ENCODE measurements at places on chromosomes 6 and 20.

DNA sequence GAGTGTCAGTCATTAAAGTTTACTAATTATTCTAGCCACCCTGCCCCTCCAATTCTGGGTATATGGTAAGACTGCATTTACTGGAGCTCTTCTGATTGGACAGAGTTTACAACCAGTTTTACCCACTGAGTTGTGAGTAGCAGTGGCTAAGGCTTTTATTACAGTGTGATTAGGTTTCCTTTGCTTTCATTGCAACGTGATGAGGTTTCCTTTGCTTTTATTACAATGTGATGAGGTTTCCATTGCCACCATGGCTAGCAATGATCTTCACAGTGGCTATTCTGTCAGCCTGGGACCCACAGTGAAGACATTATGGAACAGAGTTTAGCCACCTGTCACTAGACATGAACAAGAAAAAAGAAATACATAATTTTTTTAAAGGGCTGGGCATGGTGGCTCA lies 710.2 kb upstream of the FLRT3 start:
- DNase-seq = no peak

DNA sequence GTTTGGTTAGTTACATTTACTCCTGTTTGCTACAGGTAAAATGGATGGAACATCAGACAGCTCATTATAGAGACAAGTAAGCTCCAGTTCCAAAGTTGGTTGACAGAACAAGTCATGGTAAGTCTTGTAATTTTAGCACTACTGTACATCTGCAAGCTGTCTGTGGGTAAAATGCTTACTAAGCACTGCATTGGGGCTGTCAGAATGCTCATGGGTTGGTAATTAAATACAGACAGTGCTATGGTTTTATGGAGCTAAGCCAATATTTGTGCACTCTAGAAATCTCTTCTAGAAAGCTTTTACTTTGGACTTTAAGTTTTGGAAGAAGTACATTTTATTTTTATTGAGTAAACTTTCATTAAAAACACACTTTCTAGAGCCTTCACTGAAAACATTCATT lies 419.2 kb upstream of the MMS22L start:
- no peak for DNase-seq

GRCh38 chr20:56730996-56731395 lies 101.9 kb downstream of the TFAP2C start:
- DNase-seq = no peak

- DNase-seq = no peak
These were observed 51.5 kb upstream of the ENPP4 start for GRCh38 chr6:46078294-46078693.

DNA sequence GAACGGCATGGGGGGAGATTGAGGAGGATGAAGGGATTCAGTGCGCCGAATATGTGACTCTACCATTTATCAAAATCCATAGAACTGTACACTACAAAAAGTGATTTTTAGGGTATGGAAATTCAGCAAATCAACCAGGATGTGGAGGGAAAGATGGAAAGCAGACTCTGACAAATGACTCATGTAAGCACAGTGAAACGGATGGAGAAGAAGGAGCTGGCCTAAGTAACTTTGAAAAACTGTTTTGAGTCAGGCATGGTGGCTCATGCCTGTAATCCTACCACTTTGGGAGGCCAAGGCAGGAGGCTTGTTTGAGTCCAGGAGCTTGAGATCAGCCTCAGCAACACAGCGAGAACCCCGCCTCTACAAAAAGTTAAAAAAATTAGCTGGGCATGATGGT lies 39.2 kb downstream of the MUC22 start:
- DNase-seq = no peak

DNA sequence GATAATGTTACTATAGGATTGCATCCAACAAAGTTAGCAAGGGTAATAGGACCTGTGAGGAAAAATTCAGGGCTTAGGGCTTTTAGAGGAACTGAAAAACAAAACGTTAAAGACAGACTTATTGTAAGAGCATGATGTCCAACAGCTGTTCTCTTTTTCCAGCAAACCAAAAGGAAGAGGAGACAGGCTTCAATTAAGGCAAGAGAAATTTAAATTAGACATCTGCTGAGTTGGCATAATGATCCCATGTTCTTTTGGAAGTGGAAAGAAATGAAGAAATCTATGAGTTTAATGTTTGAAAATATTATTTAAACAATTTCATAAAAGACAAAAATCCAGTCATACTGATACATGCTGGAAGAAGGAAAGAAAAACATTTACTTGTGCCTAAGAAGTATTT lies 95.7 kb upstream of the HMGCLL1 start:
- no peak for DNase-seq

- no peak for DNase-seq
These were observed 74.2 kb downstream of the CD164 start for GRCh38 chr6:109308018-109308492.

DNA sequence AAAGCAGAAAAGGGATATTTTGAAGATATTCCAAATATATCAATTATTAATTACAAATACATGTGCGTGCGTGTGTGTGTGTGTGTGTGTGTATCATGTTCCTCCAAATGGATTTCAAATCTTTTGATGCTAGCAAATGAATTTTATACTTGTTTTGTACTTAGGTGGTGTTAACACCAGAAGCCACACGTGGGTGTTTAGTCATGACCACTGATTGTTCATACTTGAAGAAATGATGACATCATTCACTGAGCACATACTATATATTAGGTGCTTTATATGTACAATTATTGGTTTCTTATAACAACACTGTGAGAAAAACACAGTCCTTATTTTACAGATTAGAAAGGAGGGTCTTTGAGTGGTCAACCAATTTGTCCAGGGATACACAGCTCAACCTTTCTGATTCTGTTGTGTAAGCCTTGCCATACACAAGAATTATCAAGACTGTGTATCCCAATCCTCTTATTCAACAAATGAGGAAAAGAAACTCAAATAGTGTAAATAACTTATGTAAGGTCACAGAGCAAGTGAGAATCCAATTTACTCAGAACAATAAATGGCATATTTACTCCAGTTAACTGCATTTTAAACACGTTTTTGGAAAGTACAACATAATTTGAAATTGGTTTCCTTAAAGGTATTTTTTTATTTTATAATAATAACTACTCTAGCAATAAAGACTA lies 88.5 kb downstream of the BCAS1 start:
- DNase-seq = no peak

DNA sequence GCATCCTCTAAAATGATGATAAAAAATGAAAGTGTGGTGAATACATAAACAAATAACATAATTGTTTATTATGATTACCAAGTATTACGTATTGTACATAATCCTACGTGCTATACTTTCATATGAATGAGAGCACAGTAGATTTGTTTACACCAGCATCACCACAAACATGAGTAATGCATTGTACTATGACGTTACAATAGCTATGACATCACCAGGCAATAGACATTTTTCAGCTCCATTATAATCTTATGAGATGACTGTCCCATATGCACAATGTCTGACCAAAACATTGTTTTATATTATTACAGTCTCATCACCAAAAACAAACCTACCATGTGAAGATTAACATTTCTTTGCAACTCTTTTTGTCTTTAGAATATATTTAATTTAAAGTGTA lies 225.7 kb upstream of the TENT5A start:
- no peak for DNase-seq

DNA sequence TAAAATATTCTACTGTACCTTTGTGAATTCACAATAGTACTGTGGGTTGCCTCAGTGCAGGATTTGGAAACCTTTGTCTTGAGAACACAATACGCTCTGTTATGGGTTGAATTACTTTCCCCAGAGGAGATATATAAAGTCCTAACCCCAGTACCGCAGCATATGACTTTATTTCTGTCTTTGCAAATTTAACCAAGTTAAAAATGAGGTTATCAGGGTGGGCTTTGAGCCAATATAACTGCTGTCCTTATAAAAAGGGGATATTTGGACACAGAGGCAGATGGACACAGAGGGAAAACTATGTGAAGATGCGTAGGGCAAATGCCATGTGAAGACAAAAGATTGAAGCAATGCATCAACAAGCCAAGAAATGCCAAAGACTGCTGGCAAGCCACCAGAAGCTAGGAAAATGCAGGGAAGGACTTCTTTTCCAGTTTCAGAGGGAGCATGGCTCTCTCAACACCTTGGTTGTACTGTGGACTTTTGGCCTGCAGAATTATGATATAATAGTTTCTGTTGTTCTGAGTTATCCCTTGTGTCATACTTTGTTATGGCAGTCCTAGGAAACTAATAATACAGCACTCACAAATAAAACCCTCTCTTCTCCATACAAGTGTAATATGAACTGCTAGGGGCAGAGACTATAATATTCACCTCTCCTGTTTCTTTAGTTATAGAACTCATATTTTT lies 292.6 kb upstream of the SPTLC3 start:
- no peak for DNase-seq

- DNase-seq = no peak
These were observed 93.5 kb downstream of the MAP3K7 start for GRCh38 chr6:90493332-90493731.

GRCh38 chr6:150719099-150719766 lies 119.5 kb downstream of the PLEKHG1 start:
- DNase-seq = no peak

- peak; percentile 60 for DNase-seq
These were observed 28.9 kb upstream of the ZNF217 start for GRCh38 chr20:53622247-53623133.

- no peak for DNase-seq
These were observed 1.3 kb upstream of the VNN1 start for GRCh38 chr6:132715204-132715603.

DNA sequence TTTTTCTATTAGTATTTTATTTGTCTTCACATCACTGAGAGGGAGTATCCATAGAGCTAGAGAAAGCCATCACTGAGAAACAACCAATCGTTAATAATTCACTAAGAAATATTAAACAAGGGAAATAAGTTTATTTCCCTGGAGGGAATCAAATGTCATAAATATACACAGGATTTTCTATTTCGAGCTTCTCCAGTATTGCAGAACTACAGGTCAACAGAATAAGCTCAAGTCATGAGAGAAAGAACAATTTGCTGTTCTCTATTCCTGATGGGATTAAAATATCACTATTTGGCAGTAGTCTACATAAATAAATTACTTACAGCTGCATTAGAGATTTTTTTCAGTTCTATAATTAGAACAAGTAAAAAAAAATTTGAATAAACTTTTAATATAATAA lies 2.2 kb upstream of the FAM162B start:
- no peak for DNase-seq

DNA sequence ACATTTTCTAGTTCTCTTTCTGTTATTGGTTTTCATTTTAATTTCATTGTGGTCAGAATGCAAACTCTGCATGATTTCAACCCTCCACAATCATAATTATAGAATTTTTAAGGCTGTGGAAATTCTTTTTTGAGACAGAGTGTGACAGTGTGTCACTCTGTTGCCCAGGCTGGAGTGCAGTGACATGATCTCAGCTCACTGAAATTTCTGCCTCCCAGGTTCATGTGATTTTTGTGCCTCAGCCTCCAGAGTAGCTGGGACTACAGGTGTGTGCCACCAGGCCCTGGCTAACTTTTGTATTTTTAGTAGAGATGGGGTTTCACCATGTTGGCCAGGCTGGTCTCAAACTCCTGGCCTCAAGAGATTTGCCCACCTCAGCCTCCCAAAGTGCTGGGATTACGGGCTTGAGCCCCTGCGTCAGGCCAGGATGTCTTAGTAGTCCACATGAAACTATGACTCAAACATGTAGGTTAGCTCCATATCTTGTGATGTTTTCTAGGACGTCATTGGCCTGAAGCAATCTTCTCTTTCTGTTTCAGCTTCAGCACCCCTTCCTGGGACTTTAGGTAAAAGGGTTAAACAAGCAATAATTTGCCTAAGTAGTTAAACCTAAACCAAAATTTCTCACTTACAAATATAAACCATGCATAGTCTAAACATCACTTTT lies 47.4 kb upstream of the SAMD3 start:
- no peak for DNase-seq

DNA sequence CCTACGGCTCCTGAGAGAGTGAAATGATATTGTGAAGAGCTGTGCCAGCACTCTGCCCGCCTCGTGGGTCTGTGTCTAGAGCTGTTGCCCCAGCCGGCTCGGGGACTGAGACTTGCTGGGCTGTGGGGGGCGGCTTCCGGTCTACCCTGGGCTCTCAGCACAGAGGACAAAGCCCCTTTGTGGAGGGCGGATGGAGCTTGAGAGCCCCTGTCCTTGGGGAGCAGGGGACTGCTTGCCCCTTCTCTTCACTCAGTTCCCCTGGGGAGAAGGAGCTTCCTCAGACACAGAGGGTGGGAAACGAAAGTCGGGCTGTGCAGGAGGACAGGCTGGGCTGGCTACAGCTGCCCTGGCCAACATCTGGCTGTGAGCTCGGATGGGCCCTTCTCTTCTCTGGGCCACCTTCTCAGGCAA lies 11.0 kb downstream of the SRC start:
- no peak for DNase-seq

GRCh38 chr6:40392589-40392988 lies 194.6 kb downstream of the LRFN2 start:
- DNase-seq = no peak

- no peak for DNase-seq
These were observed 279.4 kb upstream of the MAN1A1 start for GRCh38 chr6:119628691-119629594.

DNA sequence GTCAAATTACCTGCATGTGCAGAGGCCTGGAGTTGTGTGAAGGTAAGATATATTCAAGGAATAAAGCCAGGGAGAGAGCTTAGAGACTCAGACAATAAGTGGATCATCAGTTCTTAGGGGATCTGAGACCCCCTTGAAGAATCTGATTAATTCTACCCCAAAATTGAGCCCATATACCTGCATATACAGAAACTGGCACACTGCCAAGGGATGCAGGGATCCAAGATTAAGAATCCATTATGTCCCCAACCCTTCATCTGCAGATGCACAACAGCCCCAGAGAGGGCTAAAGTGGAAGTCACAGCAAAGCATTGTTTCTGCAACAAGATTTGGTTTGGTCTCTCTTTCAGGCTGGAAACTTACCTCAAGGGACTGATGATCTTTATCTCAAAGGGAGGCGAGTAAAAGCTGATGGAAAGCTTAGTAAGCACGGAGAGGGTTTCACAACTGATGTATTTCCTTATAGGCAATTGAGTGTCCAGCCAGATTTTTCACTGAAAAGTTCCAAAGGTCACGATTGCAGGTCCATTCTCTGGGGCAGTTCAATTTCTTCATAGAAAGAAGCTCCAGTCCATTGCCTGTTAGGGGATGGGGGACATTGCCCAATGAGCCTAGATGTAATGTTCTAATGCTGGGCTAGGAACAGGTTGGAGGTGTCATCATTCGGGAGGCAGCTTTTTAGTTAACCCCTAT lies 20.9 kb upstream of the STK35 start:
- DNase-seq = no peak

DNA sequence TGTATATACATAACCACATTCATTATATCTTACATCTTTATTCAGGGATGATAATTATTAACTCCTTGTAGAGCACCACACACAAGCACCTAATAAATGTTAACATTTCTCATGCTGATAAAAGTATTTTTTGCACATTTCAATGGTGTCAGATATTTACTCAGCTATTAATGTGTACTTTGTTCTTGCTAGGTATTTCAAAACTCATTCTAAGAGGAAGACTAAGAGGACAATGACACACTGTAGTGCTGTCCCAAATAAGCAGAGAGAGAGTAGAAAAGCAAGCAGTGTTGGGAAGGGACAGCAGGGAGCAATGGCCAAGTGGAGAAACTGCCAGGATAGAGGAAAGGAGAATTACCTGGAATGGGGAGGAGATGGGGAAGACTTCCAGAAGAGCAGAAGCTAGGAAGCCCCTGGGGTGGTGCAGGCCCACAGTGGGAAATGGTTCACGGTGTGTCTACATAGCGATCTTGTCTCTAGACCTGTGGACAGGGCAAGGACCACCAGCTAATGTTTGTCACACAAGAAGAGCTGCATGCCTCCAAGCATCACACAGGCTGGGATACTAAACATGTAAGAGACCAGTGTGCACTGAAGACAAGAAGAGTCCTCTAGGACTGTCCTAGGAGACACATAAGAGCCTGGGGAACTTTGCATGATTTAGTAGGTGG lies 55.3 kb downstream of the RARS2 start:
- no peak for DNase-seq

Data from DMS79 treated with DMSO at 0.1 percent for 48 hours (cell line).